Mononuclear cell (primary cell): ENCODE measurements at places on chromosomes 3 and 15. TPM values are rescaled to one million over a fixed set of nuclear protein-coding genes. Genes with fewer than 3 reads are reported as not detected.

FOXL2NB gene
- total RNA-seq = under 0.01 TPM

PRICKLE2 gene
- total RNA-seq = 0.63 TPM

ADCY5 gene
- not detected for total RNA-seq

SLC15A2 gene
- total RNA-seq = 2.1 TPM

CERS3 gene
- total RNA-seq = 0.73 TPM

C3orf49 gene
- total RNA-seq = not detected
